Activated naive CD8-positive, alpha-beta T cell treated with anti-CD3 and anti-CD28 coated beads, Interleukin-2, amount 50 U/mL, for 16 hours (primary cell): ENCODE measurements at places on chromosomes 5 and 9.

DNA sequence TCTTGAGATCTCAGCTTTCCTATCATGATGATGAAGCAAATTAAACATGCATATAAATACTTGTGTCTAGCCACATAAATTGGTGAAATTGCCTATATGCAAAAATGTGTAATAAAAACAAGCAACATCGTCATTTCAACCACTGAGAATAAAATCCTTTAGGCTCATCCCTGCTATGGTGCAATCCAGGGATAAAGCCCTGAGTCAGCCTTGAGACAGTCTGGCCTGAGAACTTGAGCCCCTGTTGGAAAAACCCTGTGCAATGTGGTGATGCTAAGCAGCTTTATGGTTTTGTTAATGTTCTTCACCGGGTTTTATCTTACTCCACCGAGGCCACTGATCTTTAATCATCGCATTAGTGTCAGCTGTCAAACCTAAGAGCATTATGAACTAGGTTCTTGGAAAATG lies 170.5 kb downstream of the DCP2 start:
- no peak for DNase-seq

GRCh38 chr5:120848883-120849282 lies 384.8 kb downstream of the PRR16 start:
- DNase-seq = no peak

- DNase-seq = no peak
These were observed 3.8 kb downstream of the RHOBTB3 start for GRCh38 chr5:95734906-95735305.

- DNase-seq = no peak
These were observed 208.2 kb downstream of the SEC61B start for GRCh38 chr9:99430301-99430700.

DNA sequence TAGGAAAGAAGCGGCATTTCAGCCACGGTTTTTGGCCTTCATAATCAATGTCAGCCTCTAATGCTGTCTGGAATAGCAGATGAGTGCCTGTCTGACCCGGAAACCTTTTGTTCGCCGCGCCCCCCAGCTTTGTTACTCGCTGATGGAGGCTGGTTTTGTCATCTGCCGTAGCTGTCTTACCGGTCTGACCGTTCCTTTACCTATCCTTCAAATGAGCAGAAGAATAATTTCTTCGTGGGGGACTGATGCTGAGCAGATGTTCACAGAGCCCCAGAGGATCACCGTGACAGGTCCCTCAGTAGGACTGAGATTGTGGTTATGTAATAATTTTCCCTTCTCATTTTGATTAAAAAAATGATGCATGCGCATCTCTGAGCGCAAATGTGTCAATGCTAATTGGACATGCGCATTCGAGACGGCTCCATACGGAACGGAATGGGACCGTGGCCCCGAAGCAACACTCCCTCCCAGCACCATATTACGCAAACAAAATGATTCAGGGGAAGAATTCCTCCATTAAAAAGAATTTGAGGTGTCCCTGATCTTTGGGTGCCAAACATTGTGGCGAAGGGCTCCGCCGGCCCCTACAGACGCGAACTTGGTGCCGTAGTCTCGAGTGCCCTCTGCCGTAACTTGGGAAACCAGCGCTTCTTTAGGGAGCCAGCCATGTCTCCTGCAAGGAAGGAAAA lies 27.6 kb downstream of the TLX3 start:
- no peak for DNase-seq

- DNase-seq = no peak
These were observed 84.7 kb downstream of the ZDHHC21 start for GRCh38 chr9:14608540-14608939.

- no peak for DNase-seq
These were observed 24.6 kb downstream of the NDUFA8 start for GRCh38 chr9:122134822-122135528.

DNA sequence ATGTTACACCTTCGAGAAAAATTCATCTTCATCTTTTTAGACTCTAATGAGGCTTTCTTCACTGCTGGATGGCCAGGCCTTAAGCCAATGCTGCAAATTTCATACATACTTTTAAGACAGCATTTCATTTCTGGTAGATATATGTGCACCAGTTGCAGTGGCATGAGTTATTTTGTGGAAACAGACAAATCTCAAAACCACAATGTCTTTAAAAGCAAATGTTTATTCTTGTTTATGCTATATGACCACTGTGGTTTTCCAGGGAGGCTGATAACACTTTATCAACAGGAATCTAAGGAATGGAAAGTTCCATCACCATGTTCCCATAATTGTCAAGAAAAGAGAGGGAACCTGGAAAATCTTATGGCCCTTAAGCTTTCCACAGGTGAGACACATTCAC lies 27.7 kb downstream of the CDH9 start:
- no peak for DNase-seq

DNA sequence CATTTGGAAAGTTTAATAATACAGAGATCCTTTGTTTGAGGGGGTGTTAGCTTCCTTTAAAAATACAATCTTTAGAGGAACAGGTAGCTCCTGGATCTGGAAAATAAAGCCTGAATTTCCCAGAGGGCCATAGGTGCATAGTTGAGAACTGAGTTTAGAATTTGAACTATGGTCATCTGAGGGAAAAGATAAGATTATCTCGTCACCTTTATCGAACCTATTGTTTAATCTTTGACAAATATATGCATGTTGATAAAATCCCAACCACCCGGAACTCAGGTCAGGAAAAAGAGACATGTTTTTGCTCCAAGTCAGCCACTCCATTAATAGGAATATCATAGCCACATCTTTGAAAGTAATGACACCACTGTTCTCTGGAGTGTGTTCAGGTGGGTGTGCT lies 91.7 kb upstream of the FAM169A start:
- DNase-seq = no peak

DNA sequence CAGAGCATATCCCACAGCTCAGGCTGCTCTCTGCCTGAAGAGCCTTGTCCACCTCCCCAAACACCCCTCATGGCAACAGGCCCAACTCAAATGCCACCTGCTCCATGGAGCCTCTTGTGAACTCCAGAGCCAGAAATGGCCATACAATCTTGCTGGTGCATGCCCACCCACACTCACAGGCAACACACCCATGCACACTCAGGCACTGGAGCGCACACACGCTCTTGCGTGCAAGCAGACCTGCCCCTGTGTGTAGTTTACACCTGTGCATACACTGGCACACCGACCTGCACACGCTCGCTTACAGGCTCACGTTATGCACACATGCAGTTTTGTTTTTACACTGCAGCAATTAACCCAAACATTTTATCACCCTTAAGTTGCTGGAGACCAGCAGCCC lies 40.0 kb downstream of the HRH2 start:
- DNase-seq = no peak

DNA sequence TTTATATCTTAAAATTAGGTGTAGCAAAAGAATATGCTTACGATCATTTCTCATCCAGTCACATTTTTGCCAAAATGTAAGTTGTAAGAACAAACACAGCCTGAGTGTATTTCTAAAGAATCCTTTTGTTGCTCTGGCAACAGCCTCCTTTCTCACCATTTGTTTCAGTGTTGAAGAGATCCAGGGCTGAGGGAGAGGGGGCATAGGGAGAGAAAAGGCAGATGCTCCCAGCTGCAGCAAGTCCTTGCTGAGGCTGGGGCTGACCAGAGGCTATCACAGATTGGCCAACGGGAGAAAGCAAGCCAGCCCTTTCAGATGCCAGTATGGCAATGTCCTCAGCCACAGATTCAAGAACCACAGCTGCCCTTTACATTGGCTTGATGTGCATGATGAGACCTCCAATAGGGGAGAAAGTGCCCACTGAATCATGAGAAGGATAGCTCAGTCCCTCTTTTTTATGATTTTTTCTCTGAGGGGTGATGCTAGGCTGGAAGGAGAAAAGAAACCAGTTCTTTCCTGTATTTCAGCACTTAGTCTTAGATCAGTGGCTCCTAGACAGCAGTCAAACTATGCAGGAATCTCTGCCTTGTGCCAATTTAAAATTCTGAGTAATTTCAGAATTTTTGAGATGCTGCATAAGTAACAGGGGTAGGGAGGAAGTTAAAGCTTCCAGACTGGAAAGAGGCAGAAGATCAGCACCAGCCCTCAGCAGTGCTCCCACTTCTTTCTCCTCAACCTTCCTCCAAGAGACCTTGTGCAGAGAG lies 142.1 kb downstream of the LHFPL2 start:
- no peak for DNase-seq

DNA sequence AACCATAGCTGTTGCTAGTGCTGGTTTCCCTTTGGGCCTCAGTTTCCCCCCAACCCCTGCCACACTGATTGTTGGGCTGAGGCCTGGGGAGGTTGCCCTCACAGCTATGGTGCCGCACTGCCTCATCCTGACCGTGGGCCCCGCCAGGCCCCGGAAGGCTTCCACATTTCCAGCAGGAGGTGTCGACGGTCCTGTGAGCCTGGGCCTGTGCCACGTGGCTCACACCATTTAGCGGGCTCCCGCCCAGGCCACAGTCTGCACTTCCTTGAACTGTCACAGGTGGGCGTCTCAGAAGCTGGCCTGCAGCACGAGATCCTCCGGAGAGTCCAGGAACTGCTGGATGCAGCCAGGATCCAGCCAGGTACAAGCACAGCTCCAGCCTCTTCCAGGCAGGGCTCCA lies 45.7 kb downstream of the LRSAM1 start:
- no peak for DNase-seq

DNA sequence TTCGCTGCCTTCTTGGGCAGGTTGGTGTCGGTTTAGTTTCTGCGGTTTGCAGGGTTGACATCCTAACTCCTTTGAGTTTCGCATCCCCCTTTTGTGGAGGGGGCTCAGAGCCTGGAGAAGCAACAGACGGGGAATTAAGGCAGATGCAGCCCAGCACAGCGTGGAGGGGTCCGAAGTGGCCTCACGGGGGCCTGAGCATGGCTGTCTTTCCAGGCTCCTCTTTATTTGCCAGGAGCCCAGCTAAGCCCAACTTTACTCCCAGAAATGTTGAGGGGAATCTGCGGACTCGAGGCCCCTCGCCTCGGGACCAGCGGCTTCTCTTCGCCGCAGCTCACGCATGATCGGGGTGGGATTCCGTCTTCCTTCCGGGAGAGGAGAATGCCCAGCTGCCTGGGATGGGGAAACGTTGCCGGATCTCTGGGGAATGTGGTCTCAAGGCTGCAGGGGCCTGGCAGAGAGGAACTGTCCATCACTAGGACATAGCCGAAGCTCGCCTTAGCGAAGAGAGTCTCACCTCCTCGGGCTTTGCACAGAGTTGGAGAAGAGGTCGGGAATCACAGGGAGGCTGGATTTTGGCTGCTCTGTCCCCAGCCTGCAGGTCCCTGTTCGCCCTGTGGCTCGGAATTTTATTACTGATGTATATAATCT lies 1.3 kb downstream of the RAI14 start:
- DNase-seq = no peak

DNA sequence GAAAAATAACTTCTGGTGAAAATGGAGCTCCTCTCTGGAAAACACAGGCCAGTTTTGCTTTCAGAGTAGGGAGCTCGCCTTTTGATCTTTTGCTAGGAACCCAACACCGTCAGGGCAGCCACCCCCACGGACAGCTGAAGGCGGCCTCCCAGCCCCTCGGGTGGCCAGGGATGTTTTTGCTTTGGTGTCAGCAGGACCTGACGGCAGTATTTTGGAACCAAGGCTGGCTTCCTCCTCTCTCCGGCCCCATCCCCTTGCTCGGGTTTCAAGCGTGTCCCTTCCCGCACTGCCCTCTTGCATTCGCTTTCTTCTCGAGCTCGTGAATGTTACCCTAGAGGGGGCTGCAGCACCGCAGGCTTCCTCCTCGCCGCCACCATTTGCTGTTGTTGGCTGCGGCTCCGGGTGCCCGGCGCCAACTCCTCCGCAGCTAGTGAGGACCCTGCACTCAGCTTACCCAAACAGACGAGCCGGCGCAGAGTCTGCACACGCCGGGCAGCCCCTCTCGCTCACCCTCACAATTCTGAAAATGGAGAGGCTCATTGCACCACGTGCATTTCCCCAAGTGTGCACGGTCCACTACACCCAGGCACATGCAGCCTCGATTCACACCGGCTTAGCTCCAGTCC lies 35.5 kb upstream of the ADAMTSL1 start:
- no peak for DNase-seq

DNA sequence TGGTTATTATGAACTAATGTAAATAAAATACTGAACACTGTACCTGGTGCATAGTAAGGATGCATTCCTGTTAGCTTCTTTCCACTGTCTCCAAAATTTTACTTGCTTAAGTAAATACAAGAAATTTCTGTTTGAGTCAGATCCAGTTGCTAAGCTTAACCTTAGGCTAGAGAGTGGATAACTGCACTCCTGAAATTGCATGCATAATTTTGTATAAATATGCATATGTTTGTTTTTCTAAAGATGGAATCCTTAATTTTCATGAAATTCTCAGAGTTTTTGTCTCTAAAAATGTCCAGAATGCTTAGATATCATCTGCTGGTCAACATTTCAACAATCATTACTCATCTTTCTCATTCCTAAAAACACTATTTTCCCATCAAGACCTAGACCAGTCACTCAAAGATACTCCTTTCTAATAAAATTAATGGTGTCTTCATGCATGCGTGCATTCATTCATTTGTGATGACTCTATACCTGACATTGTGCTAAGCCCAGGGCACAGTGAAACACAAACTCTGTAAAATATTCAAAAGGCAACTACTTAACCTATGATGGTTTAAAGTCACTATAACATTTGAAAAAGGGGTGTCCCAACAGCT lies 284.8 kb downstream of the SEC61B start:
- DNase-seq = no peak
